Activated gamma-delta T cell (primary cell): ENCODE measurements at places on chromosomes 3 and 15.

- DNase-seq = no peak
Measured at GRCh38 chr3:158166223-158166622, 56.3 kb downstream of the RSRC1 start.

GRCh38 chr3:40745381-40746106 is 220.8 kb downstream of the ZNF621 start:
- no peak for DNase-seq

DNA sequence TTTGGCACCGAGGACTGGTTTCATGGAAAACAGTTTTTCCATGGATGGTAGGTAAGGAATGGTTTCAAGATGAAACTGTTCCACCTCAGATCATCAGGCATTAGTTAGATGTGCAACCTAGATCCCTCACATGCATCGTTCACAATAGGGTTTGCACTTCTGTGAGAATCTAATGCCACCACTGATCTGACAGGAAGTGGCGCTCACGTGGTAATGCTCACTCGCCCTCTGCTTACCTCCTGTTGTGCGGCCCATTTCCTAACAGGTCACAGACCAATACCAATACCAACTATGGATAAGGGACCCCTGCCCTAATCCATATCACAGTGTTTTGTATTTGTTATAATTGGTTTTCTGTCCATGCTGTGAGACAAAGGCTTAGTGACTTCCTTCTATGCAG is 58.9 kb downstream of the SLMAP start:
- no peak for DNase-seq

- no peak for DNase-seq
Measured at GRCh38 chr15:73175382-73175781, 123.1 kb downstream of the NEO1 start.
